ENCODE measurements at places on chromosomes 5 and 9.

DNA sequence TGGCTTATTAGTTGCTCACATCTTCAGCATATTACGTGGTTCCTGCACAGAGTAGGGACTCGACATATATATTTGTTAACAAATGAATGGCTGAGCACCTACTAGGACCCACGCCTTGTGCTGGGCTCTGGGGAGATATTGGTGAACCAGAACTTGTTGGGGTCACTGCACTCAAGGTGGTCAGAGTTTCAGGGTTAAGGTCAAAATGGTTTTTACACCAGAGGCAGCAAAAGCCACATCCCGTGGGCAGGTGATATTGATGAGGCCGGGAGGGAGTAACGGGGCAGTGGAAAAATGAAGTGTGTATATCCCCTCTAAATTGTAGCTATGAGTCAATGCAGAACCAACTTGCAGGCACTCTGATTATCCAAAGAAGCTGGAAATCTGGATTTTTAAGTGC lies 136.5 kb upstream of the KLF4 start:
- DNase-seq, result no peak

DNA sequence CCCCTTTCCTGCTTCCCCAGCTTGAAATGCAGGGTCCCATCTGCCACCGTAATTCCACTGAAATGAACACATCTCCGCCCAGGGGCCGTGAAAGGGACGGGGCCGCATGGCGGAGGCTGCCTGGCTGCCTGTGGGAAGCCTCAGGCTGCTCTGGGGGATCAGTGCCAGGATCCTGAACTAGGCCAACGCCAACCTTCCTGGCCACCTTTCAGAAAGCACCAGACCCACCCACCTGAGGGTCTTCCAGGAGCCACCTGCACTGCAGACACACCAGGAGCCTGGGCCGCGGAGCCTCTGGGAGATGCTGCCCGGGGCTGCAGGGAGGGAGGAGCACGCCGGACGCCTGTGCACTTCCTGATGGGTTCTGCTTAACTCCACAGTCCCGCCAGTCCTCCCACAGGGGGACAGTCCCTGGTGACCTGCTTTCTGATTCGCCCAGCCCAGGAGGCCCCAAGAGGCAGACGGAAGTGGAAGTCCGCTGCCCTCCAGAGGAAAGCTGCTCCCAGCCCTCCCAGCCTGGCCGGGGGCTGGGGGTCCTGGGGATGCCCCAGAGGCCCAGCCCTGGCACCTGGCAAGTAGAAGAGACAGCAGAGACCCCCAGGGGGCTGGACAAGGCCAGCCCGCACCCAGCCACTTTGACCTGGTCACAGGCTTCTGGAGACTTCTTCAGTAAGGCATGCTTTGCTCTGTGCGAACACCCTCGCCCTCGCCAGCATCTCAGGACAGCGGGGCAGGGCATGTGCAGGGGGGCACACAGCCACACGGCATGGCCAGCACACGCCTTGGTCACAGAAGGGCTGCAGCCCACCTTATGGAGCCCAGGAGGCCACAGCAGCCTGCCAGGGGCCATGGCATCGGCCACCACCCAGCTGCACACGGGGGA lies at the start of gene CARD9:
CARD9 (minus strand) TSS at position 370 of the 883 bp plus-strand sequence. CDS start 1,591 bp downstream, outside the sequence.
- DNase-seq, result no peak

GRCh38 chr9:126611592-126612325 lies 2.0 kb upstream of the LMX1B start:
- peak; percentile 48 for DNase-seq

GRCh38 chr5:69295088-69295754 lies 37.4 kb downstream of the CCDC125 start:
- DNase-seq, result no peak

DNA sequence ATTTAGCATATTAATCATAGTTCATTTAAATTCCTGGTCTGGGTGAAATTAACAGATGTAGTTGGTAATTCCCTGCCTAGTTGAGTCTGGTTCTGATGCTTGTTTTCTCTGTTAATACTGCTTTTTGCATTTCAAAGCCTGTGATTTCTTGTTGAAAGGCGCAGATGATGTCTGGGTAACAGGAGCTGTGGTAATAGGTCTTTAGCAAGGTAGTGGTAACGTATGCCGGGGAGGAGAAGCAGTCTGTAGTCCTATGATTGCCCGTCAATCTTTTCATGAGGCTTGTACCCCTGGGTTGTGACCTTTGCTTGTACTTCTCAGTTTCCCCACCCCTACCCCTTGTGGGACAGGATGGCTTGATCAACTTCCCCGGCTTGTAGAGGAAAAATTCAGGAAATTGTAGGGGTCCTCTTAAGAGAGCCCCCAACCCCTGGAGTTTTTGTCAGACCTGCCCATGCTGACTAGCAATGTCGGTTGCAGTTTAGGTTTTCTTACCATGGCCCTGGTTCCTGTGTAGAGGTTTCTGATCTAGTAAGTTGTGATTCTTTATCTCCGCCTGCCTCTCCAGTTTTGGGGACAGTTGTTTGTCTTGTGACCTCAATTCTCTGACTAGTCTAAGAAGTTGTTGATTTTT lies 55.4 kb downstream of the SPIN1 start:
- DNase-seq, result no peak

GRCh38 chr9:18825656-18826170 lies 207.3 kb downstream of the SAXO1 start:
- no peak for DNase-seq

DNA sequence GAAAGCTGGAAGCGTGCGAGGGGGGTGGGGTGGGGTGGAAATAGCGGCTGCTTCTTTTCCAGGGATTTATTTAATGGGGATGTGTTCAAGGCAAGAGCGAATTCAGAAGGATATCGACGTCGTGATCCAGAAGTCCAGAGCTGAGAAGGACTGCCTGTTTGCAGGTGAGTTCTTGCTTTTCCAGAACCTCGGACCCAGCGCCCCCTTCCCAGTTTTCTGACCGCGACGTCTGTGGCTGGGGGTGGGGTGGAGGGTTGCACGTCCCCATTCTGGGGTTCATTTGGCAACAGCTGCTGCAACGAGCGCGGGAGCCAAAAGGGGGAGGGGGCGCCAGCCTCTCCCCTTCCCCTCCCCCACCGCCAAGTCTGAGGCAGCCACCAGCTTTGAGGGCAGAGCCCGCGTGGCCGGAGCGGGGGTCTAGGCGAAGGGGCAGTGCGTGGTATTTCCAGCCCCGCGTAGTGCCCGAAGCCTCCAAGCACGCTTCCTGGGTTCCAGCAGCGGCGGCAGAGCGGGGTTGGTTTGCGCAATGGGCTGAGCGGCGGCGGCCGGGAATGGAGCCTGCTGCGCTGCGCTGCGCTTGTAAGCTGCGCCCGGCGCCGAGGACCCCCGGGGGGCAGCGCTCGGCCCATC lies 701 bp downstream of the PARP8 start:
- peak; percentile 43 for DNase-seq

DNA sequence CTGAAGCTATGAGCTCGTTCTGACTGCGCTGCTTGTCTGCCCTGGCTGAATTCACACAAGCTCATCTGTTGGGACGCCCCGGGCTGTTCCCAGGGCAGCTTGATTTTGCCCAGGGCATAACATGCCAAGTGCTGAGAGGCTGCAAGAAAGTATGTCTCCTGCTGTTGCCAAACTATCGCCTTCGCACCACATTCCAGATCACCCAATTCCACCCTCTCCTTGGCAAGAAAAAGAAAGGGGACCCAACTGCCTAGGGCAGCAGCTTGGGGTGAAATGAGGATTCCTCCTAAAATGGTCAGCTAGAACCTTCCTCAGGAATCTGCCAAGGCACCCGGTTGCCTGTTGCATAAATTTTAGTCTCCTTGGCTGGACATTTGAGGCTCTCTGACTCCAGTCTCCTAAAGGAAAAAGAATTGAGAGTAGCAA lies 21.2 kb downstream of the COL15A1 start:
- DNase-seq, result no peak

GRCh38 chr9:127149010-127149409 lies 26.6 kb upstream of the ANGPTL2 start:
- DNase-seq, result no peak

GRCh38 chr5:181050016-181050415 lies 9.9 kb downstream of the BTNL9 start:
- DNase-seq, result no peak

DNA sequence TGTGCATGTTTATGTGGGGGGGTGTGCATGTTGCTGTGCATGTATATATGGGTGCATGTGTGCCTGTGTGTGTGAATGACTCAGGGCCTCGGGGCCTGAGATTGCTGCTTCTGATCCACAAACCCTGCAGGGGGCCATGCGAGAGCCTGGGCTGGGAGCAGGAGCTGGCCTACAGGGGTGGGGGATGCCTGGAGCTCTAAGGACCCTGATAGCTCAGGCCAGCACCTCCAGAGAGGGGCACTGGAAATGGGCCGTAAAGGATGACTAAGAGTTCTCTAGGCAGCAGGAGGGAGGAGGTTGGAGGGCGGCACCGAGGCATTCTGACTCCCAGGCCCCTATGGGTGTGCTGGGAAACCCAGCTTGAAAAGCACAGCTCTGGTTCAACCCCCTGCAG lies 6.9 kb upstream of the UBAC1 start:
- DNase-seq, result no peak

DNA sequence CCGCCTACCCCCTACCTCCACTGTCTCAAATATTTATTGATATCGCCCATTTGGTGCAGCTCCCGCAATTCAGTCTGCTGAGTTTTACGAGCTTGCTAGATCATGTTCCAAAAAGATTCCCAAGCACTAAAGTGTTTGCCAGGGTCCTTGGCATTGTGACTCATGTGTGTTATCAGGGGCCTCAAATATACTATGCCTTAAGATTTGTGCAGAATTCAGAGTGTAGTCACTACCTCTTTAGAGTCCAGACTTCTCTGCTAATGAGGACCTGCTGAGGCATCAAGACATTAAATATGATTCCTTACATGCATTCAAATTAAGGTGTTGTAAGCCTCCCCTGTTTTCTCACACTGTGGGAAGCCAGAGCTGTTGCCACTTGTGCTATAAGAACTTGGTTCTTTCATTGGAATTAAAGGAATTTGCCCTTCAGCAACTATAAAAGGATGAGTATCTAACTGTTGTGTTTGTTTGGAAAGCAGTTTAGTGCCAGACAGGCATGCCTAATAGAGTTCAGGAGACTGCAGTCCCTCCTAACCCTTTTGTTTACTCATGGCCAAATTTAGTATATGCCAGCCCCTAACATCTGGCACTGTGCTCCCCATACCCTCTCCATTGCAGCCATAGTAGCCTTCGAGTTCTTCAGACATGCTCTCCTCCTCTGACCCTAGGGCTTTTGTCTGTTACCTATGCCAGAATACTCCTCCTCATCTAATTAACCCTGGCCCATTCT lies 316.4 kb downstream of the NR3C1 start:
- no peak for DNase-seq

- no peak for DNase-seq
These were observed 79.6 kb downstream of the RAI14 start for GRCh38 chr5:34735491-34736426.

DNA sequence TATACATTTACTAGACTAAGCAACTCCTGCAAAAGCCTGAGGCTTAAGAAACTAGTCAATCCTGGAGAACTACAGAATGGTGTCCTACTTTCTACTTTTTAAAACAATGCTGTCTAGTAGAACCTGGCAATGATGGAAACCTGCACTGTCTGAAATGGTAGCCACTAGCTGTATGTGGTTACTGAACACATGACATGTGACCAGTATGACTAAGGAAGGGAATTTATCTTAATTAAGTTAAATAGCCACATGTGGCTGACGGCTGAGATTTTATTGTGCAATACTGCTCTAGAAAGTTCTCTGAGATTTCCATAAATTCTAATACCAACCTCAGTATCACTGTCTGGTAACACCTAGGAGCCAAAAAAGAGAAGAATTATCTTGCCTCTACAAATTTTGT lies 44.9 kb upstream of the RAPGEF6 start:
- no peak for DNase-seq

GRCh38 chr9:5429873-5430564 lies 7.7 kb downstream of the PLGRKT start:
- DNase-seq, result no peak

DNA sequence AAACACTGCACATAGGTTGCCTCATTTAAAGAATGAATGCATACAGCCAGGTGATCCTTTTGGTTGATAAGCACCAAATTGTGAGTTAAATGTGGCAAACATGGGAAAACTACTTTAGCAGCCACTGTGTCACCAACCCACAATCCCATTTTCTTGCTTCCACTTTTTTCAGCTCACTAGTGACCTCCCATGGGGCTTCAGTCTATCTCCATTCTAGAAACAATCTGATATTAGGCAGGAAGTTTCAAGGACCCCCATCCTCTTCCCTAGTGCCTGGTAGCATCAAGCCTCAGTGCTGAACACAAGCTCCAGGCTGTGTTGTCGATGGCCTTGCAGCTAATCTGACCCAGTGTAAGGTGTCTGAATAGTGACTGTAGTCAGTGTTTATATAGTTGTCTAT lies 66.2 kb downstream of the PLPPR1 start:
- DNase-seq, result no peak
